ENCODE measurements at places on chromosomes 2 and 18.

DNA sequence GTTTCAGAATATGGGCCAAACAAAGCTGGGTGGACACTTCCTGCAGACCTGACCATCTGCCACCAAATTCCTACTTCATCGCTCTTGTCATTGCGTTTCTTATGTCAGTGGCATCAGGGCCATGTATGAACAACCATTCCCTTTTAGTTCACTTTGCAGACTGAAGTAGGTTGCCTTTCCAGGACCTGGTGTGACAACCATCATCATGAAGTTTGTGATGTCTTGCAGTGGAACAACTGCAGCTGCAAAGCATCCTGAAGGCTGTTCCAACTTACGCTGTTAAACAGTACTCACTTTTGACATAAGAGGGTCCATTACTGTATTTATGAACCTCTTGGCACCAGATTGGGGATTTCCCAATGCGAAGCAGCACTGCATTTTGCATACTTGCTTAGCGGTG lies 511.6 kb downstream of the ARHGAP15 start:
- no peak for DNase-seq

DNA sequence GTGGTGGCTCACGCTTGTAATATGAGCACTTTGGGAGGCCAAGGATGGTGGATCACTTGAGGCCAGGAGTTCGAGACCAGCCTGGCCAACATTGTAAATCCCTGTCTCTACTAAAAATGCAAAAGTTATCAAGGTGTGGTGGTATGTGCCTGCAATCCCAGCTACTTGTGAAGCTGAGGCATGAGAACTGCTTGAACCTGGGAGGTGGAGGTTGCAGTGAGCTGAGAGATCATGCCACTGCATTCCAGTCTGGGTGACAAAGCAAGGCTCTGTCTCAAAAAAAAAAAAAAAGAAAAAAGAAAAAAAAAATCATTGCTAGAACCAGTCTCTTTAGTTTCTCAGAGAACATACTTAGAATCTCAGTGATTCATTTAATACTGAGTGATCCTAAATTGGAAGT lies 217.1 kb downstream of the DYM start:
- no peak for DNase-seq

GRCh38 chr18:45910405-45911023 lies 56.6 kb downstream of the EPG5 start:
- peak; percentile 10 for DNase-seq

GRCh38 chr2:68689553-68690537 lies 44.8 kb upstream of the ARHGAP25 start:
- no peak for DNase-seq

GRCh38 chr18:21242780-21243401 lies 859 bp downstream of the GREB1L start:
- DNase-seq, result no peak

All from hypothalamus (tissue), 51 donors.